SJSA1 (cell line): ENCODE measurements at places on chromosomes 12 and 14.

- H3K36me3 ChIP-seq = no peaks in the 10 kb centered on the region
- no peak for DNase-seq
- no peaks in the 10 kb centered on the region for H3K27me3 ChIP-seq
- no peak overlapping the region for H3K4me3 ChIP-seq
- H3K27ac ChIP-seq = no peak overlapping the region
Observed at GRCh38 chr12:11734580-11735180, 85.2 kb downstream of the ETV6 start.

GRCh38 chr14:94025720-94026119 lies 420 bp upstream of the OTUB2 start:
- H3K27ac ChIP-seq = no peak overlapping the region
- H3K4me1 ChIP-seq = peaks cover 25% of the 10 kb centered on the region
- DNase-seq = no peak

GRCh38 chr12:124233041-124233796 lies 61.7 kb upstream of the RFLNA start:
- H3K27me3 ChIP-seq = no peaks in the 10 kb centered on the region
- no peaks in the 10 kb centered on the region for H3K36me3 ChIP-seq
- peak overlapping the region; percentile 62 for H3K27ac ChIP-seq
- peak; percentile 58 for DNase-seq
- H3K4me1 ChIP-seq = peaks cover 26% of the 10 kb centered on the region
- H3K4me3 ChIP-seq = no peak overlapping the region

DNA sequence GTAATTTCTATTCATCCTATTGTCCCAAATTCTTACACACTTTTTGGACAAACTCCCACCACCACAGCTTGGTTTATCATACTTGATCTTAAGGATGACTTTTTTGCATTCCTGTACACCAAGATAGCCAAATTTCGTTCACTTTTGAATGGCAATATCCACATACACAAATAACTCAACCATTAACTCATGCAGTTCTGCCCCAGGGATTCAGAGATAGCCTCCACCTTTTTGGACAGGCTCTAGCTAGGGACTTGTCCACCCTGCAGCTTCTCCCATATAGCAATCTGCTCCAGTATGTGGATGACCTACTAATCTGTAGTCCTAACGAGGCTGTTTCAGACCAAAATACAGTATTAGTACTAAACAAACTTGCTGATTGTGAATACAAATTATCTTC lies 32.7 kb upstream of the OXA1L start:
- H3K27ac ChIP-seq = no peak overlapping the region
- H3K4me1 ChIP-seq = no peaks in the 10 kb centered on the region
- no peak for DNase-seq
- no peaks in the 10 kb centered on the region for H3K36me3 ChIP-seq

DNA sequence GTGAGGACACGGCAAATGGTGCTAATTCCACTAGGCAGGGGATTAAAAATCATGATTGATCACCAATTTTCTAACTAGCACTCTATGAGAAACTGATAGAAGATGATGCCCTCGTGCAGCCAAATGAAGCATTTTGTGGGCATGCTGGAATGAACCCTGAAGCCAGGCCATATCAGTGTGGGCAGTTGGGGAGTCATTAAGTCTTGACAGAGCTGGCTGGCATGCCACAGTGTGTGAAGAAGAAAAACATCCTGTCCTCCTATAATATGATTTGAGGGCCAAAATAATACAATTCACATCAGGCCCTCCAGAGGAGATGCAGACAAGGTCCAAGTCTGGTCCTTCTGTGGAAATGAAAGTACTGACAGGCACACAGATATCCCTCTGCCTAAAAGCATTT lies 107.1 kb downstream of the TMTC1 start:
- H3K27ac ChIP-seq = no peak overlapping the region
- H3K4me1 ChIP-seq = no peaks in the 10 kb centered on the region
- H3K27me3 ChIP-seq = peaks cover under 1% of the 10 kb centered on the region; the same call in 1 of the 2 replicates
- DNase-seq = no peak

DNA sequence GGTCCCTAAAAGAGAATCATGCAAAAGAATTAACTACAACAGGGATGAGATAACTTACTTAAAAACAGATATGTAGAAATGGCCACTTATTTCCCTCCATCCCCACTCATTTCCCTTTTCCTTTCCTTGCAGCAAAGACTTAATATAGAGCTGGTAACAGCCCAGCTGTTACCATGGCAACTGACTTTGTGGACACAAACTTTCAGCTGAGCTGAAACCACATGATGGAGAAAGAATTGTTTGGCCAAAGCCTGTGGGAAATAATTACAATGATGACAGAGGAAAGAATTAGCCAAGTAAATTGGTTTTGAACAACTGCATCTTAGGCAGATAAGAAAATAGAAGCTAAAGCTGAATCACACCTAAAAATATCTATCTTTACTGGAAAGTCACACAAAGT lies 364.9 kb downstream of the GALC start:
- no peak overlapping the region for H3K4me3 ChIP-seq
- DNase-seq = no peak
- no peaks in the 10 kb centered on the region for H3K36me3 ChIP-seq
- H3K27ac ChIP-seq = no peak overlapping the region
- no peaks in the 10 kb centered on the region for H3K4me1 ChIP-seq

DNA sequence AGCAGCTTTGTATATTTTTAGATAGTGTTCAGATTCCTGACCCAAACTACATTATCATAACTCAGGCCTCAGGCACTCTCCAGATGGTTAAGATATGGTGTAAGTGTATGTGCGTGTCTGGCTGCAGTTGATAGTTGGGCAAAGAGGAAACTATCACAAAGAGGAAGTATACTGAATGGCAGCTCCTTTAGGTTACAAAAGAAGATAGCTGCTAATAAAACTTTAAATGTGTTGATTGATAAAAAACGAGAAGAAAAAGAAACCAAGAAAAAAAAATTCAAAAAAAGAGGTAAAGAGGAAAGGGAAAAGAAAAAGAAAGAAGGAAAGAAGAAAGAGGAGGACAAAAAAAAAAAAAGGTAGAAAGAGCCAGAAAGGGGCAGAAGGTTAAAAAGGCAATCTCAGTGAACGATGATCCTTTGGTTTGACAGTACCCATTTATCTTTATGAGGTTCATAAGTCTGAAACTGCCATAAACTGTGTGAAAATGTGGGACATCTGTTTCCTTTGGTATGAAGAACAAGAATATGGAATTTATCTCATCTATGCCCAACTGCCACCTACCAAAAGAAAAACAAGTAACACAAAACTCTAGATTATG lies 42.2 kb downstream of the TAOK3 start:
- no peaks in the 10 kb centered on the region for H3K27me3 ChIP-seq
- peak overlapping the region; percentile 46 for H3K27ac ChIP-seq
- no peaks in the 10 kb centered on the region for H3K36me3 ChIP-seq
- peak; percentile 48 for DNase-seq
- no peak overlapping the region for H3K4me3 ChIP-seq
- peaks cover 28% of the 10 kb centered on the region for H3K4me1 ChIP-seq

GRCh38 chr12:104998423-104999346 lies 12.6 kb downstream of the NOPCHAP1 start:
- H3K4me3 ChIP-seq = no peak overlapping the region
- no peaks in the 10 kb centered on the region for H3K27me3 ChIP-seq
- H3K4me1 ChIP-seq = no peaks in the 10 kb centered on the region
- peaks cover 78% of the 10 kb centered on the region for H3K36me3 ChIP-seq
- H3K27ac ChIP-seq = no peak overlapping the region
- DNase-seq = no peak

- H3K27me3 ChIP-seq = no peaks in the 10 kb centered on the region
- H3K4me1 ChIP-seq = no peaks in the 10 kb centered on the region
- no peak for DNase-seq
Observed at GRCh38 chr14:57960946-57961785, 95.3 kb upstream of the SLC35F4 start.

DNA sequence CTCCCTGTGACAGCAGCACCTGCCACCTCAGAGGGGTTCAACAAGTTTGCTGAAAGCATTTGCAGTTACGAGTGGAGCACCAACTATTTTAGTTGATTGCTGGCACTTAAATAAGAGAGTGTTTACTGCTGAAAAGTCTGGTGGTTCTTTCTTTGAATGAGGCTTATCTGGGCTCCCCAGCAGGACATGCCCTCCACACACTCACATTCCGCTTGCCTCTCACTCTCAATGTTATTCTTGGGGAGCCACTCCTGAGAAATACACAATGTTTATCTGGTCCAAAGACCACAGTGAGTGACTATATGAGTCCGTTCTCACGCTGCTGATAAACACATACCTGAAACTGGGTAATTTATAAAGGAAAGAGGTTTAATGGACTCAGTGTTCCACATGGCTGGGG lies 31.9 kb downstream of the NT5DC3 start:
- H3K27ac ChIP-seq = no peak overlapping the region
- DNase-seq = no peak
- peaks cover 21% of the 10 kb centered on the region for H3K4me1 ChIP-seq
- H3K27me3 ChIP-seq = no peaks in the 10 kb centered on the region
- peaks cover 37% of the 10 kb centered on the region for H3K36me3 ChIP-seq

DNA sequence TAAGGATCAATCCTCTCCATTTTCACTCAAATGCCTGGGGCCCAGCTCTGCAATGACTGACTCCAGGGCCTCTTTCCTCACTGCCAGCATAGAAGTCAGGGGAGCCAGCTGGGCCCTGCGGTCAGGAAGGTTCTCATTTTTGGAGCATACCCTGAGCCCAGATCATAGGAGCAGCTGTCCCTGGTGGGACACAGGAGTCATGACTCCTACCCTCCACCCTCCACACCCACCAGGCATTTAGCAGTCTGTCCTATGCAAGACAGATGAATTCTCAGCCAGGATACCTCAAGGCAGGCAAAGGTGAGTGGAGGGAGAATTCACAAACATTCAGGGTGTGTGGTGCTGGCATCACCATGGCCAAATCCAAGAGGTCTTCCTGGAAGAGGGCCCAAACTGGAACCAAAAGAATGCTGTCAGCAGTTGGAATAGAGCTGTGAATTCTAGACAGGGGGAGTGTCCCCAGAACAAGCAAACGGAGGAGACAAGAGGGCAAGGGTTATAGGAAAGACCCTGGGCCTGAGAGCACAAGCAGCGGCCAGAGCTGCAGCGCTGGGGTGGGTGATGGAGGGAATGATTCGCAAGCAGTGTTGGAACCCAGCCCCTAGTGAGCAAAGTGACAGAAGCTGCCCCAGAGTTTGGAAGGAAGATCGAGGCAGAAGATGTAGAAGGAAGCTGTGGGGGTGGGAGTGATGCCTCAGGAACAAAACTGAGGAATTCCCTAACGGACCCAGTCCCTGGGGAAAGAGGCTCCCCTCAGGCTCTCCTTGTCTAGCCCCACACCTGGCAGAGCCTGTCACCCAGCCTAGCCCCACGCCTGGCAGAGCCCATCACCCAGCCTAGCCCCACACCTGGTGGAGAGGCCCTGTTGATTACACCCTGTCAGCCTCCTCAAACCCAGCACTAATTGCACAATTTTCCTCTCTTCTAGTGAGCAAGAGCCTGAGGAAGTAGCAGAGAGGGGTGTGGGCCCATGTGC lies 4.5 kb upstream of the REM2 start:
- DNase-seq = no peak
- H3K36me3 ChIP-seq = peaks cover 45% of the 10 kb centered on the region
- H3K27me3 ChIP-seq = no peaks in the 10 kb centered on the region
- no peak overlapping the region for H3K27ac ChIP-seq
- no peak overlapping the region for H3K4me3 ChIP-seq
- no peaks in the 10 kb centered on the region for H3K4me1 ChIP-seq

DNA sequence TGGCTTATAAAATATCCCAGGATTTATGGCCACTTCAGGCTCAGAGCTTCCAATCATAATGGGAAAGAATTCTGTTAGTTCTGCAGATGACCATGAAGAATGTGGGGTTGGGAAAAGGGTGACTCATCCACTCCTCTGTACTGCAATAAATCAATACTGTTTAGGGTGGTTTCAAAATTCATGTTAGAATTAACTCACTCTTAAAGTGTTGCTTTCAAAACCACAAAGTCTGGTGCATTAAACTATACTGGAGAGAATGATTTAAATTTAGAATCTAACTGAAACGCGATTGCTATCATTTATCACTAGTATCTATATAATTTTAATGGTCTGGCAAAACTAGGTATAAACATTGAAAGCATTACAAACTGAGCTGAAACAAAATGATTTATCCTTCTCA lies 798 bp downstream of the CCDC198 start:
- H3K4me1 ChIP-seq = no peaks in the 10 kb centered on the region
- no peaks in the 10 kb centered on the region for H3K36me3 ChIP-seq
- DNase-seq = no peak
- no peak overlapping the region for H3K4me3 ChIP-seq
- H3K27me3 ChIP-seq = peaks cover 10% of the 10 kb centered on the region

- no peak overlapping the region for H3K27ac ChIP-seq
- H3K4me1 ChIP-seq = peaks cover 49% of the 10 kb centered on the region
- peak overlapping the region; percentile 64 for H3K4me3 ChIP-seq
- H3K27me3 ChIP-seq = no peaks in the 10 kb centered on the region
- peaks cover 35% of the 10 kb centered on the region for H3K36me3 ChIP-seq
Observed at GRCh38 chr12:6928022-6928702, 403 bp downstream of the ATN1 start.

GRCh38 chr12:15829949-15830348 lies 40.8 kb upstream of the EPS8 start:
- H3K4me3 ChIP-seq = no peak overlapping the region
- no peaks in the 10 kb centered on the region for H3K27me3 ChIP-seq
- peaks cover 16% of the 10 kb centered on the region for H3K4me1 ChIP-seq
- DNase-seq = no peak
- no peaks in the 10 kb centered on the region for H3K36me3 ChIP-seq

DNA sequence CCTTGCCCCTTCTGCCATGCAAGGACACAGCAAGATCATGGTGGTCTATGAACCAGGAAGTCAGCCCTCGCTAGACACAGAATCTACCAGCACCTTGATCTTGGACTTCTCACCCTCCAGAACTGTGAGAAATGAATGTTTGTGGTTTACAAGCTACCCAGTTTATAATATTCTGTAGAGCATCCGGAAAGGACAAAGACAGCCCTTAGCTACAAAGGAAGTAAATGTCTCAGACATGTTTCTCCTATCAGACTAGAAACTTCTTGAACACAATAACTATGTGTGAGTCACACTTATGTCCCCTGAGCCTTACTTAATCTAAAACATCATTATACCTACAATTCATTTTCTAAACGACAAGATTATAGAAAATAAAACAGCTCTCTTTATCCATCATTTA lies 176.7 kb downstream of the KLHL28 start:
- H3K4me3 ChIP-seq = no peak overlapping the region
- no peaks in the 10 kb centered on the region for H3K36me3 ChIP-seq
- H3K27me3 ChIP-seq = no peaks in the 10 kb centered on the region
- H3K27ac ChIP-seq = no peak overlapping the region
- no peaks in the 10 kb centered on the region for H3K4me1 ChIP-seq

- H3K36me3 ChIP-seq = peaks cover 26% of the 10 kb centered on the region
- no peaks in the 10 kb centered on the region for H3K27me3 ChIP-seq
- peak; percentile 57 for DNase-seq
- peak overlapping the region; percentile 15; the same call in 1 of the 2 replicates for H3K27ac ChIP-seq
- H3K4me3 ChIP-seq = no peak overlapping the region
- H3K4me1 ChIP-seq = 0 out of 2 replicates have a peak, but pooled peaks cover 10% of the 10 kb centered on the region
Observed at GRCh38 chr12:112170376-112170775, 45.0 kb downstream of the TRAFD1 start.

GRCh38 chr12:73372856-73373255 lies 1100.7 kb downstream of the TRHDE start:
- DNase-seq = no peak
- H3K4me1 ChIP-seq = no peaks in the 10 kb centered on the region
- H3K4me3 ChIP-seq = no peak overlapping the region
- H3K27me3 ChIP-seq = no peaks in the 10 kb centered on the region

GRCh38 chr12:4331221-4331620 lies 10.2 kb downstream of the TIGAR start:
- H3K27ac ChIP-seq = no peak overlapping the region
- no peaks in the 10 kb centered on the region for H3K4me1 ChIP-seq
- DNase-seq = no peak
- peaks cover 28% of the 10 kb centered on the region for H3K36me3 ChIP-seq
- no peak overlapping the region for H3K4me3 ChIP-seq

- no peak for DNase-seq
- no peak overlapping the region for H3K4me3 ChIP-seq
- no peaks in the 10 kb centered on the region for H3K4me1 ChIP-seq
- no peak overlapping the region for H3K27ac ChIP-seq
- H3K27me3 ChIP-seq = no peaks in the 10 kb centered on the region
Observed at GRCh38 chr12:82919388-82920054, 232.8 kb downstream of the TMTC2 start.
